CD4-positive, alpha-beta T cell treated with Interleukin-12 subunit alpha and Interleukin-12 subunit beta, for 1 hour (primary cell): ENCODE measurements at places on chromosomes 2 and 18.

DNA sequence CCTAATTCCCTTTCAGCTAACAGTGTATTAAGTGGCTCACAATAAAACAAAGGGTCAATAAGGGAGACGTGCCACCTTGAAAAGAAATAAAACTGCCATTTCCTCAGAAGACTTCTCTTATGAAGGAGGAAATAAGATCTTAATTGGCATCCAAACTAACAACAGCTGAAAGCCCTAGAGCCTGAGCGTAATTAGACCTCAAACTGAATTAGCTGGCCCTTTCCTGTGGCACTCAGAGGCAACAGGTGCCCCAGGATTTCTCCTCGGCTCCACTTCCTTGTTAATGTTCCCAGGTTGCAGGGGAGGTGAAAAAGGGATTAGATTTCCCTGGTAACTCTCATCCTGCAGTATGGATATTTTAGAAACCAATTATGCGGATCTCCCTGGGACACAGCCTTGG lies 804.3 kb downstream of the DCDC2C start:
- no peak for DNase-seq

DNA sequence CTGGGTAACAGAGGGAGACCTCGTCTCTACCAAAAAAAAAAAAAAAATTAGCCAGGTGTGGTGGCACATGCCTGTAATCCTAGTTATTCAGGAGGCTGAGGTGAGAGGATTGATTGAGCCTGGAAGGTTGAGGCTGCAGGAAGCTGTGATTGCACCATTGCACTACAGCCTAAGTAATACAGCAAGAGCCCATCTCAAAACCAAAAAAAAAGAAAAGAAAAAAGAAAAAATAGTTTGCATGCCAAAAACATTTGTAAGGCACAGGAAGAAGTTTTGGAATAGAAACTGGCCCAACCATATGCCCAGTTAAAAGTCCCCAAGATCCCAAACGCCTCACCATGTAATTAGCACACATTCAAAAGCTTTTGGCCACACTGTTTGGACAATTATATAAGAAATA lies 13.4 kb upstream of the ACOXL start:
- no peak for DNase-seq

DNA sequence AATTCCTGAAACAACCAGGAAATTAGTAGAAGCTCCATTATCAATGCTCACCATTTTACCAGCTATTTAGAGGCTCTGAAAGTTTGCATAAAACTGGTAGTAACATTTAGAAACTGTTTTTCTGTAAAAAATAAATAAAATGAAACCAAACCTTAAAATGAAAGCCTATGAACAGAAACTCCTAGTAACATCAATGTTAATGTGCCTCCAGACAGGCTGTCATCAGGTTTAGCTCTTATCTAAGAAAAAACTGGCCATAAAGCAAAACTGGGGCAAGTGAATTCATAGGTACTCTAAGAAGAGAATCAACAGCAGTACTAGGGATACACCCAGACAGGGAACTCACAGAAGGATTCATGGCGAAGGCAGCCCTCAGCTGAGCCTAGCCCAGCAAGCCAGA lies 8.0 kb downstream of the E2F6 start:
- no peak for DNase-seq

DNA sequence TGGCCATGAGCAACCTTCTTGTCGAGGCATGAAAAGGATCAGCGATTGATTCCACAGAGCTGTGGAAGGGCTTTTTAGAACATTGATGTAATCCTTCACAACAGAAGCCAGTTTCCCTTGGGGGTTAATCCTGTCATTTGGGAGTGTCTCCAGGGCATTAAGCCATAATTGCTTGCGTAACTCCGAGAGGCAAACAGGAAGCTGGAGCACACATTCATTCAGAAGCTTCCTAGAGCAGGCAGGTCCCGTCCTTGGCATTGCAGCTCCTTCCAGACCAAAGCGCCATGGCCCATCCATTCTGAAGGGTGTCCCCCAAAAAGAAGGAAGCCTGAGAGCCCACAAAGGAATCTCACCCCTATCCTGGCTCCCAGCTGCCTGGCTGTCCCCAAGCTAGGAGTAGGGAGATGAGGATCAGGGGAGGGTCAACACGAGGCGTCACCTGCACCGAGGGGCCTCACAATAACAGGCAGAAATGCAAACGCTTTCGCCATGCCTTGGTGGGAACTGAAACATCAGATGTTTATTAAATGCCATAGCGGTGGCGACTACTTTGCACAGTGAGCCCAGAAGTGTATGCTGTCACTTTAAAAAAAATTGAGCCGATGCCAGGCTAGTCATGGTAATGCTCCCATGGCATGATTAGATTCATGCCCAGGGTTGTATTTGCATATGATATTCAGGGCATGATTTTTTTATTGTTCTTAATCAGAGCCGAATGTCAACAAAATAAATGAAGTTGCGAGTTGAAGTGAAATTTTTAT lies 339.4 kb downstream of the BCL11A start:
- DNase-seq: no peak

DNA sequence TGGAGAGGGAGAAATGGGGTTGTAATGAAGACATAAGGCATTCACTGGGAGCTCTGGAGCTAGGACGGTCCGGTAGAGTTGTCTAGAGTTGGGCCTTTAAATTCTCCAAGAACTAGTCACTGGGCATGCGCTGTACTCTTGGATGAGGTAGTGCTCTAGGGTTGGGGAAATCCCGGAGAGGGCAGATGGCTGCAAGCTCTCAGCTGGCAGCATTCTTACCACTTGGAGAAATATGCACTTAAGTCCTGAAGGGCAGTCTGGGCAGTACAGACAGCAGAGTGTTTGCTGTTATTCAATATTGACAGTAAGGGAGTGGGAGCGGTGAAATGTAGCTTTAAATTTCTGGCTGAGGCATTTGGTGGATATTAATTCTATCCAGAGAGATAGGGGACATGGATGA lies 214.6 kb downstream of the RDH14 start:
- no peak for DNase-seq

GRCh38 chr2:46561731-46562450 lies 82.5 kb downstream of the TMEM247 start:
- no peak for DNase-seq

- DNase-seq: no peak
Observed at GRCh38 chr18:68707646-68708045, 7.3 kb downstream of the TMX3 start.

GRCh38 chr2:23532391-23533337 lies 147.7 kb downstream of the KLHL29 start:
- peak; percentile 28 for DNase-seq

- no peak for DNase-seq
Observed at GRCh38 chr18:57789090-57789489, 14.0 kb downstream of the ATP8B1 start.

DNA sequence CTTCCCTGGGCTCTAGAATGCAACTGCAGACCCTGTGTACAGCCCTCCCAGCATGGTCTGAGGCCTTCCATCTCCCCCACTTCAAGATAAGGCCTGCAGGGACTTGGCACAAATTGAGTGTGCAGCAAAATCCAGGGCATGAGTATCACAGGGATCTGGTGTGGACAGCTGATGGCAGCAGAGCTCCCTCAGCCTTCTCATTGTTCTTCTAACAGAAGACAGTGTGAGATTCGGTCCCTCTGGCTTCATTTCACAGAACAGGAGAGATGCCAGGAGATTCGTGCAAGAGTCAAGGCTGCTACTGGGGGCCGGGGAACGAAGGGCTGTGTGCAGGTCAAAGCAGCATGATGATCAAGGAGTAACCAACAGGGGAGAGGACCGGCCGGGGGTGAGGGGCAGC lies 85.8 kb downstream of the UXS1 start:
- no peak for DNase-seq

- no peak for DNase-seq
Observed at GRCh38 chr2:62265106-62265505, 69.2 kb downstream of the B3GNT2 start.

GRCh38 chr18:7579918-7580542 lies 12.9 kb downstream of the PTPRM start:
- no peak for DNase-seq

DNA sequence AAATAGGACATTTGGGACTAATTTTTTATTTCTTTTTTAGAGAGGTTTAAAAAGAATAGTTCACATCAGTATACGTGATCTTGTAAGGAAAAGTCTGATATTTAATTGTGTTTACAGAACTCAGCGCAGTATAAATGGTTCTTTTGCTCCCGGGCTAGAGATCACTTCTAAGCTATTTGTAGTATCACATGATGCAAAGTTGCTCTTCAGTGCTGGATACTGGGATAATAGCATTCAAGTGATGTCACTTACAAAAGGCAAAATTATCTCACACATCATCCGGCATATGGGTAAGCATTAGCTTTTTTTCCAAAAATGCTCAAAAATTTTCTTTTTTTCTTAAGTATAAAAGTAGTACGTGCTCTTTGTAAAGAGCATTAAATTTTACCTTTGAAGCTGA lies 37.4 kb upstream of the CYP20A1 start:
- DNase-seq: no peak

- no peak for DNase-seq
Observed at GRCh38 chr2:104049438-104049837, 804.5 kb upstream of the POU3F3 start.

DNA sequence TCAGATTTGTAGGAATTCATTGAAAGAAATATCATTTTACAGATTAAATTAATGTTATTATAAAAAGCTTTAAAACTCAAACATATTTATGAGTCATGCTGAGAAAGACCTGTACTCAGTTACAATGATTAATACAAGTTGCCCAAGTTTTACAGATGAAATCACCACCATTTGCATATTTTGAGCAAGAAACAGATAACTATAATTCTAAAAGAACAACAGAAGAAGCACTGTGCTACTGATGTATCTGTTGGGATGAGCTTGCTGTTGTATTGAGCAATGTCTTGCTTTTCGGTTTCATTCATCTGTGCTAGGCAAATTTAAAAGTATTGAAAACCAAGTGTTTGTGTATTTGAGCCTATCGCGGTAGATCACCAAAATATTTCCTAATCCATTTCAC lies 1589.1 kb upstream of the ZEB2 start:
- no peak for DNase-seq

GRCh38 chr2:26730549-26731344 lies 33.3 kb upstream of the SLC35F6 start:
- no peak for DNase-seq

DNA sequence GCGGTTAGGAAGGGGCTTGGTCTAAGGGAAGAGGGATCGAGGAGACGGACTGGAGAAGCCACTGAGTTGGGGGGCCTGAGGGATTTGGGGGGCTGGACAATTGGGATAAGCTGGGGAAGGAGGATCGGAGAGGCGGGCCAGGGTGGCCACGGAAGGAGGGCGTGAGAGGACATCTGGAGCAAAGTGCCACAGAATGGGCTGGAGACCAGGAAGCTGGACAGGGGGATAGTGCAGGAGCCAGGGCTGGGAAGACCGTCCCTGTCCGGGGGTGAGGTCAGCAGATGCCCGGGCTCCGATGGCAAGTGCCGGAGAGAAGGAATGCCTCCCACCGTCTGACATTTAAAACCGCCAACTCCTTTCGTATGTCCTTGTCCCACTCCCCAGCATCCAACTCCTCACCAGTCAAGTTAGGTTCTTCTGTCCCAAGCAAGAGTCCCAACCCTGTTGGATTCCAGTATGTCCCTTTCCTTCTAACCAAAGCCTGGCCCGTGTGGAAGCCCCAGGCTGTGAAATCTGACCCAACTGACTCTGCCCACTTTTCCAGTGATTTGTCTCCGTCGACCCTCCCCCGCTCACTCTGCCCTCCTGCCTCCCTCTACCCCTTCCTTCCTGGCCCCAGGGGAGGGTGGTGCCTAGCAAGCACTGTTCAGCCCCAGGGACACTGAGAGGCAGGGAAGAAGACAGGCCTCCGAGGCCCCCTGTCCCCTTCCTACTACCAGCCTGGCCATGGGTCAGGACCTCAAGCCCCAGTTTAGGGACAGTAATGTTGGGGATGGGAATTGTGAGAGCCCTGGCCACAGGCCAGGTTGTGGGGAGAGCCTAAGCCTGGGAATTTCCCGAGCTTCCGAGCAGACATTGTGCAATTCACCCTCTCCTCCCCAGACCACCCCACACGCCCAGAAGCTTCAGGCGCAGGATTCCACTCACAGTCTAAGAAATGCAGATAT lies 31.5 kb upstream of the TMBIM1 start:
- DNase-seq: no peak

DNA sequence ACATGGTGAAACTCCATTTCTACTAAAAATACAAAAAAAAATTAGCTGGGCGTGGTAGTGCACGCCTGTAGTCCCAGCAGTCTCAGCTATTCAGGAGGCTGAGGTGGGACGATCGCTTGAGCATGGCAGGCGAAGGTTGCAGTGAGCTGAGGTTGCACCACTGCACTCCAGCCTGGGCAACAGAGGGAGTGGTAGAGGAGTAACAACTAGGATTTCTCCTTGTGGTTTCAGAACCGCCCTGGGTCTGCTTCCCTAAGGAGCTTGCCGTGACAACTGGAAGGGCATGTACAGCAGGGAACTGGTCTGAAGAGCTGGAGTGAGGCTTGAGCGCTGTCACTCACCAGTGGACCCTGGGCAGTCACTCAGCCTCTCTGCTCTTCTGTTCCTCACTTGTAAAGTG lies 29.1 kb downstream of the REEP1 start:
- DNase-seq: no peak

DNA sequence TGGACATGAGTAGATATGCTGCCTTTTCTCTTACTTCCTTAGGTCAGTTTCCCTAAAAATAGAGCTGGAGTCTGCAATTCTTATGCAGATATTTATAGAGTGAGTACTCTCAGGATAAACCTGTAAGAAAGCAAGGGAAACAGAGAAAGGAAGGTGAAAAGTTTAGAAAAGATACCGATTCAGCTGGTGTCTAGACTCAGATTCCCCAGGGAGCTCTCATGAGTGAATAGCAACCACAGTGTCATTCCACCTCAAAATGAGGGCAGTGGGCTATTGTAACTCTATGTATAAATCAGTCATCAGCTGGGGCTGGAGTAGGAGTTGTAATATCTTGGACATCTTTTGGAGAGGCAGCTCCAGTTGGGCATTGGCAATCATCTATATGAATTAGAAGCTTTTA lies 1485.1 kb upstream of the TMEFF2 start:
- DNase-seq: no peak

- DNase-seq: peak; percentile 51
Observed at GRCh38 chr18:56645415-56646016, 5.6 kb upstream of the WDR7 start.

- no peak for DNase-seq
Observed at GRCh38 chr18:61333271-61333745, at the start of gene CDH20. CDH20 (plus strand) TSS chr18:61333430.

DNA sequence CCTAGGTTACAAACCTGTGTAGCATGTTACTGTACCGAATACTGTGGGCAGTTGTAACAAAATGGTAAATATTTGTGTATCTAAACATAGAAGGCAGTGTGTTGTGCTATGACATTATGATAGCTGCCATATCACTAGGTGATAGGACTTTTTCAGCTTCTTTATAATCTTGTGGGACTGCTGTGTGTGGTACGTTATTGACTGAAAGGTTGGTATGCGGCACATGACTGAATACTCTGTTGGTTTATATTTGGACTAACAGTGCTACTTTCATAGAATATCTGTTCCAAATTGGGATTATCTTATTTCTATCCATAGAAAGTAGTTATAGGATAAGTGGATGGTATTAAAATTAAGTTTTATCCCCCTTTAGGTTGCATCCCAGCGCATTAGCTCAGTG lies 144.7 kb downstream of the PHLPP1 start:
- DNase-seq: no peak

DNA sequence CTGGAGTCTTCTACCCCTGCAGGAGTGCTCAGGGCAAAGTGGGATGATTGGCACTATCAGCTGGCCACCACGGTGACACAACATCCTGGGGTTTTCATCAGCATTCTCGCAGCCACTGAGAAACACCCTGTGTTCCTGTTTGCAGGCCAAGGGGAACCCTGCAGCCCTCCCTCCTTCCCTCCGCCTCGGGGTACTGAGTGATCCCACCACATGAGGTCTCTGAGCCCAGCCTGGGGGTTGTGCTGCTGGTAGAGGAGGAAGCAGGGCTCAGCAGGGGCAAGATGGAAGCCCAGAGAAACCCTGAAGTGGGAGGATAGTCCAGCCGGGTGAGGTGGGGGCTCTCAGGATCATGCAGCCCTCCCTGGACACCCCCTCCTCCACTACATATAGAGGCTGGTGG lies at the start of gene OXER1:
Gene OXER1, minus strand, starts transcription at position 40 of the 400 bp plus-strand sequence. CDS start 73 bp downstream, outside the sequence.
- DNase-seq: no peak
